Brain (organoid and tissue), 16 donors: ENCODE measurements at places on chromosomes 2 and 18.

DNA sequence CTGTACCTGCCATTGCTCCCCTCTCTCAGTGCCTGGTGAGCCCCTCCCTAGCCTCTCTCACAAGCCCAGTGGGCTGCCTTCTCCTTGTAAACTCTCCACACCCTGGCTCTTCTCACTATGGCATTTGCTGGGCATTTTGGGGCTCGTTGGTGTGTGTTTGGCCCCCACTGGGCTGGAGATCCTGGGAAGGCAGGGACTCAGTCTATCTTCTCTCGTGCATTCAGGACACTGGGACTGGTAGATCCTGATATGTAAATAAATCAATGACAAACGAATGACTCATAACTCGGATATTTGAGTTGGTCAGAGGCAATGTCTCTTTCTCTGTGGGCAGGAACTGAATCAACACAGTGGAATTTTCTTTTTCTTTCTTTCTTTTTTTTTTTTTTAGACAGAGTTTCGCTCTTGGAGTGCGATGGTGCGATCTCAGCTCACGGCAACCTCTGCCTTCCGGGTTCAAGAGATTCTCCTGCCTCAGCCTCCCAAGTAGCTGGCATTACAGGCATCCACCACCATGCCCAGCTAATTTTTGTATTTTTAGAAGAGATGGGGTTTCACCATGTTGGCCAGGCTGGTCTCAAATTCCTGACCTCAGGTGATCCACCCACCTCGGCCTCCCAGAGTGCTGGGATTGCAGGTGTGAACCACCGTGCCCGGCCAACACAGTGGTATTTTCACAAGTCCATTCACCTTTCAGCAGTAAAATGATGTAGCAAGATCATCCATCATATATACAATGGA, 144.6 kb upstream of the SPRED2 start:
- DNase-seq, result no peak

DNA sequence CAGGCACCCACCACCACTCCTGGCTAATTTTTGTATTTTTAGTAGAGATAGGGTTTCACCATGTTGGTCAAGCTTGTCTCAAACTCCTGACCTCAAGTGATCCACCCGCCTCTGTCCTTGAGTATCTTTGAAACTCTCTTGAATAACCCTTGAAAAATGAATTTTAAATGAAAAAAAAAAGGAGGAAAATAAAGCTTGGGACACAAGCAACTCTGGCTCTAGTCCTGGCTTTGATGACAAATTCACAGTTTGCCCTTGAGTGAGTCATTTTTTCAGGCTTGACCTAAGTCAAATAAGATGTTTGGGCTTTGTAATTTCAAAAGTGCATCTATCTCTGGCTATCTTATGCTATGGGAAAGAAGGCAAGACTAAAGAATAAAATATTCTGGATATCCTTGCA, 79.0 kb upstream of the TRIB2 start:
- no peak for DNase-seq

- DNase-seq, result no peak
These were observed 18.8 kb upstream of the MAP3K20 start for GRCh38 chr2:173056705-173057364.

- peak; percentile 4 for DNase-seq
These were observed 81.3 kb downstream of the NEURL3 start for GRCh38 chr2:96423828-96424227.

DNA sequence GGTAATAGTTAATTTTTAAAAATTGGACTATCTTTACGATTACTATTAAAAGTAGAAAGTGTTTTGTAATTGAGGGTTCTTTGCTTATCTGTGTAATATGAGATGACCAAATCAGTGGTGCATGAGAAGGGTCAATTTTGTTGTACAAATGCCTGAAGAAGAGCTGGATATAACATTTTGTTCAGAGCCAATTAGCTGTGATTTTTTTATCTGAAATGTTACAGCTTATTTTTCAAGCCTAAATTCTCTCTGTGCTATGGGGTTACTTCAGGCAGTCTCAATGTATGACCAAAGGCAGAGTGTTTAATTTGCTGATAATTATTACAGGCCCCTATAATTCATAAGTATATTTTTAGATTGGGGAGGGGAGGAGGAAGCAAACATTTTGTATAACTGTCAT, 41.8 kb downstream of the OTX1 start:
- DNase-seq, result no peak

- no peak for DNase-seq
These were observed 69.3 kb downstream of the ACTR2 start for GRCh38 chr2:65296971-65297370.

GRCh38 chr2:136376211-136376610, 258.3 kb upstream of the CXCR4 start:
- DNase-seq, result no peak

GRCh38 chr2:21003572-21004180, 40.2 kb downstream of the APOB start:
- no peak for DNase-seq

DNA sequence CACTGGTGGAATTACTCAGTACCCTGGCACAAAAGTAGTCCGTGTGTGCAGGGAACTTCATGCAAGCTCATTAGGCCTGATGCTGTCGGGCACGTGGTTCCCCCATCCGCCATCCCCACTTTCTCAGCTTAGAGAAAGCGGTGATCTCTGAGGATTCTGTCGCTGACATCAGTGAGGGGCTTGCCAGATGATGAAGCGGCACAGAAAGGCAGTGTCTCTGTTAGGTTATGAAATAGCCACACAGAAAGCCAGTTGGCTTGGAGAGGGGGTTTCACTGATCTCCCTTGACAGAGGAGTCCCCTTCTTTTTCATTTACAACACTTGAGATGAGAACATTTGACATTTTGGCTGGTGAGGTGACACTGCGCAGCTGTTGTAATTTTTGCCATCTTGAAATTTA, 179.7 kb downstream of the FAM210A start:
- no peak for DNase-seq

GRCh38 chr2:19356545-19357401, 1.6 kb downstream of the OSR1 start:
- DNase-seq, result peak; percentile 55

DNA sequence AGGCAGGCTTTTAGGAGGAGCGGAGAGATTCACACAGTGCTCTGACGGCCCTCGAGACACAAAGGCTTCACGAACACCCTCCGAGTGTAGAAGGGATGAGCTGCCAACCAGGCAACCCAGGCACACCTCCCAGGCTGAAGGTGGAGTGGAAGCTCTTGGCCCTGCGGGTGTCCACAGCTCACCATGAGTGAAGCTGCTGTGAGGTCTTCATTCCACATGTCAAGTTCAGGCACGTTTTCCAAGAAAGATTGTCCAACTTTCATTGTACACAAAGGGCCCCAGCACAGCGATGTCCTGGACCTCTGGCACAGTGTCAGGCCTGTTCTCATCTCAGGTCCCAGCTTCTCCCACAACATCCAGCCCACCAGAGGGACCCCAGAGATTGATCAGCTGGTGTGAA, 13.4 kb downstream of the PARD6G start:
- no peak for DNase-seq

DNA sequence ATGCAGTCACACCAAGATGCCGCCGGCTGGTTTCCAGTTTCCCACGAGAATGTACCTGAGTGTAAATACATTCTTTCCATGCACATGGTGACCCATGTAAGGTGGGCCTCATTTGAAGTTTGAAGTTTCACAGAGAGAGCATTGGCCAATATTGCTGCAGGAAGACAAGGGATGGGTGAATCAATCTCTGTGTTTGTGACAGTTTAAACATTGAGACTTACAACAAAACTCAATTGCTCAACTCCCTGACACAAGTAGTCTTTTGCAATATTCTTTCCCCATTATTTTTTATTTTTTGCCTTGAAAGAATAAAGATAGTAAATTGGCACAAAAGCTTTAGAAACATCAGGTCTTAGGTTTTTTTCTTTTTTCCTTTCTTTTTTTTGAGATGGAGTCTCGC, 5.1 kb downstream of the SERPINB2 start:
- no peak for DNase-seq

DNA sequence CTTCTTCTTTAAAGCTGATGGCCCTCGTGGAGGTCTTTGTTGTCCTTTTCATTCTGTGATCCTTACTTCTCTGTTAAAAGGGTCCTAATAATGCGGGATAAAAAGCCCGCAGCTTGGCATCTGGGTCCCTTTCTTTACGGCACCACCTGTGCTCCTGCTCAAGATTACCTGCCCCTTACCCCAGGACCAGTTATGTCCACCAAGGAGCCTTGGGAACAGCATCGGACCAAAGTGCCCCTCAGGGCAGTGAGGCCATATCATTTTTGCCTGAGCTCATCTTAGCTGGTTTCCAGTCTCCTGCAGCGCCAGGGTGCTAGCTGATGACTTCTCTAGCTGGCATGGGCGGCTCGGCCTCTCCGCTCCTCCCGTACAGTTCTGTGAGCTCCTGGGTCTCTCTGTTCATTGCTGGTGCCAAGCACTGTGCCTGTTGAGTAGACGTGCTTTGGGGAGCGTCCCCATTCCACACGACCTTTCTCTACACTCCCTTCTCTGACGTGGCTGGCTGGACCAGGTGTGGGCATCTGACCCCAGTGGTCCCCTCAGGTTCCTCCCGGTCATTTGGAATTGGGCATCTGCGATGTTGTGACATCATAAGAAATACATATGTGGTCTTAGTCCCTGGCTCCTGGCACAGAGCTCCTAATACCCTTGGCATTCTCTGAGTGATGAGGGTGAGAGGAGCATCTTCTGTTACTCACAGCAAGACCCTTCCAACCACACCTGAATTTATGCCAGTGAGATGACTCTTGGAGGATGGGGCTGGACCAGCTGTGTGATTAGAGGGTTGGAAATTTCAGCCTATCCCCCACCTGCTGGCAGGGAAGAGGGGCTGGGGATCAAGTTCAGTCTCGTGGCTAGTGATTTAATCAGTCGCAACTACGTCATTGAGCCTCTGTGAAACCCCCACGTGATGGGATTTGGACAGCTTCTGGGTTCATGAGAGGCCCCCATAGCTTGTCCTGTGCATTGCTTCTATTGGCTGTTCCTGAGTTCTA, 134.2 kb upstream of the HS6ST1 start:
- no peak for DNase-seq

- no peak for DNase-seq
These were observed 139.9 kb downstream of the MCFD2 start for GRCh38 chr2:46775722-46776121.

GRCh38 chr2:15173501-15173900, 387.6 kb downstream of the NBAS start:
- no peak for DNase-seq

- peak; percentile 88 for DNase-seq
These were observed 3.9 kb upstream of the ID2 start for GRCh38 chr2:8677646-8678592.

DNA sequence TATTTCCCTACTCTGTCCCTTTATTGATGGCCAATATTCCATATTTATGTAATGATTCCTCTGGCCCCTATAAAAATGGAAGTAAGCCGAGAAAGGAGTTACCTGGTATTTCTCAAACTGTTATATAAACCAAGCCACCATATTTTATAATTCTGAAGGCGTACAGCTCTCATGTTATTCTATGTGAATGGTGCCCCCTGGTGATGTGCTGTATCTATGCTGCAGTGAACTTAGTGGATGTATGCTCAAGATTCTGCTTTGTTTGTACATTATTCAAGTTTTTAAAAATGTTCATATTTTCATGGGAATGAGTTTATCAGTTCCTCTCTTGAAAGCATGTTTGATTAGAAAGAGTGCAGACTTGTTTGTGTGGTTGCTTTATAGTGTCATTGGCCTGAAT, 194.5 kb upstream of the LRRTM1 start:
- DNase-seq, result peak; percentile 76
